ENCODE measurements at places on chromosomes 6 and 20.

DNA sequence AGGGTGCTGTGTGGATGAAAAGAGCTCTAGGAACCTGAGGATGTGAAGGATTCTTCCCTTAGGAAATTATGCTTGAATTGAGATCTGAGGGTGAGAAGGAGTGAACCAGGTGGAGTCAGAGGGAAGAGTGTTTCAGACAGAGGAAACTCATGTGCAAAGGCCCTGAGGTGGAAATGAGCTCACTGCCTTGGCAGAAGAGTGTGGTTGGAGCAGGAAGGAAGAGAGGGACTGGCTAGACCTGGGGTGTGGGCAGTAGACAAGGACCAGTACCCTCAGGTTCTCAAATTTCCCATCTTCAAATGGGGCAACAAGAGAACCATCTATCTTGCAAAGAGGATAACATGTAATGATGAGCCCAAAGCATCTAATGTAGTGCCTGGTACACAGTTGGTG, 24.0 kb upstream of the GTSF1L start:
- DNase-seq = no peak

DNA sequence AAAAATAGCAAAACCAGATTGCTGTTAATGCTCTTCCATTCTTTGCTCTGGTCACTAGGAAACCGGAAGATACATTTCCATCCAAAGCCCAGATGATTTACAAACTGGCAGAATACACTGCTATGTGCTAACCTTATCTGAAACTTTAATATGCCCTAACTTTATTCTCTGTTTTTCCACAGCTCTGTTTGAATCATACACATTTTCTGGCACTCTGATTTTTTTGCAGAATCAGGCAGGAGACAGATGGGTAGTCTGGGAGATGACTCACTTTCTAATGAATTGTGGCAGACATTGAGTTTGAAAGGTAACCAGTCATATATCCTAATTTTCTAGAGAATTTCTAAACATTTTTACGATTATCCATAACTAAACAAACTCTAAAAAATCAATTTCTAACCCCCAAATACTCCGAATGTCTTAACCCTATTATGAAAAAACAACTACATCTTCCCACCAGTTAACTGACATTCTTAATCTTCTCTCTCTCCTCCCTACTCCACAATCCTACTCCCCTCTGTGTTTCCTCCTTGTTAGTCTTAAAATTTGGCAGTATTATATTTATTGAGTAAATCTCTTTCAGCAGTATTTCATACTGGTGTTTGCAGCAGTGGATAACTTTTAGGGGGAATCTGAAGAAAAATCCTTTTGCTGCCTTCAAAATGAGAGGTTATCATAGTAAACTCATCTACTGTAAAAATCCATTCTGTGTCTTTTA, 63.5 kb downstream of the MAN1A1 start:
- DNase-seq = no peak

DNA sequence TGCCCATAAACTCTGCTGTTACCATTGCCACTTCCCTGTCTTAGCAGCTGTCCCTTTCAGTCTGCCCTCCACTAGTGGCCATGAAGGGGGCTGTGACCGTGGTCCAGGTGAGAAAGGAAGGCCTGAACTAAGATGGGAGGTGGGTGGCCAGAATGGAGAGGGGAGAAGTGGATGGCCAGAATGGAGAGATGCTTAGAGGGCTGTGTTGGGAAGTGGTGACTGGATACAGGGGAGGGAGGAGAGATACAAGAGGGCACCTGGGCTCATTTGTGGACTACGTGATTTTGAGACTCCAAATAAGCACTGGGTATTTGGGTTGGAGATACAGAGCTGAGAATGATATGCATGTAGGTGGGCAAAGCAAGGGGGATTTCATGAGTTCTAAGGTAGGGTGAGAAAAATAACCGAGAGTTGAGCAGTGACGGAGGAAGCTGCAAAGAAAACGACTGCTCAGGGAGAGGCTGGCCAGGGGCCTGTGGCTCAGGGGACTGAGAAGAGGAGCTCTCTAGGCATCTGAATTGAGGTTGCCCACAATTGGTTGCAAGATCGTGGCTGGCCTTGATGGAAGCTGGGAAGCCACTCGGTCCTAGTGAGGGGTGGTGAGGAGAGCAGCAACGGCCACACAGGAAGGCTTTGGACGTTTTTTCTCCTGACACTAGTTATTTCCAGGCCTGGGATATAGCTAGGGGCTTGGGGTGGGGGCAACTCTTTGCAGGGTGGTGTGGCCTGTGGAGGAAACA, 36.9 kb downstream of the PANK2 start:
- DNase-seq = no peak

DNA sequence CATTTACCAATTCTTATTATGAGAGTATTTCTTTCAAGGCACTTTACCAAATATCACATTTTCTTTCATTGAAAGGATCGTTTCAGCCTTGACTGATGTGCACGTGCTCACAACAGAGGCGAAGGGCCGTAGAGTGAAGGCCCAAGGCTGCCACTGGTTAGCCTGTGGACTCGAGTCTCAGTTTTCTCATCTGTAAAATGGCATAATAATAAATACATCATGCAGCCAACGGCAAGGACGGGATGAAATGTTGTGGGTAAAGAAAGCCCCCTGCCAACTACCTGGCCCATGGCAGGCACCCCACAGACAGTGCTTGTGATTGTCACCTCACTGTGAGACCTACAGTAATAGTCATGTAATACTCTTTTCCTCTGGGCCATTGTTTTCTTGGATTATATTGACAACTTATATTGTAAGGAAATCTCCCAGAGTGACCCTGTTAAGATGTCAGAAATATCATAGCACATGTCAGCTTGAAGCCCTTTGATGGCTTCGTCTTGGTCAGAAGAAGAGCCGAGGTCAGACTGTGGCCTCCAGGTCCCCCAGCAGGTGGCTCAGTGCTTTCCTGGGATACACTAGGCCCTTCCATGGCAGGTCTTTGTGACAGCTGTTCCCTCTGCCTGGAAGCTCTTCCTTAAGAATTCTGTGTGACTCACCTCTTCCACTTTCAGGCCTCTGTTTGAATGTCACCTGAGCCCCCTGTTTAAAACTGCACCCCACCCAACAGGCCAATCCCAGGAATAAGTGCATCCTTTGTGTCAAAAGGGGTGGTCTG, 36.3 kb downstream of the FAM50B start:
- no peak for DNase-seq

DNA sequence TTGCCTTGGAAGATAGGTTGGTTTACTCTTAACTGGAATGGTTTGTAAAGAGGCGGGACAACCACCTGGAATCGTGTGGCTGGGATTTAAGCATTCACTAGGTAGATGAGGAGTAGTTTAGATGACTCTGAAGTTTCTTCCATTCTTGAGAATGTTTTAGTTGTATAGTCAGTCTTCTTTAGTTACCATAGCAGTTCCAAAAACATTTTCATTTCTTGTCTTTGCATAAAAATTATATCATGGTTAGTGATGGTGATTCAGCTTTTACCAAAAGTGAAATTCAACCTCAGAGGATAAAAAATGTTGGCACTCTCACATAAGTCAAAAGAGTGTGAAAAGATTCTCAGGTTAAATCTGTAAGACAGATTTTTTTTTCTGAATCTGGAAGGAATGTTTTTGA, 70.3 kb downstream of the SMAP1 start:
- DNase-seq = no peak

GRCh38 chr6:31763619-31763940, 1.1 kb downstream of the SAPCD1 start:
- DNase-seq = no peak

GRCh38 chr6:143346004-143346403, 104.5 kb downstream of the ADAT2 start:
- no peak for DNase-seq

- DNase-seq = no peak
These were observed 207.5 kb downstream of the ASCC3 start for GRCh38 chr6:100673641-100674040.

DNA sequence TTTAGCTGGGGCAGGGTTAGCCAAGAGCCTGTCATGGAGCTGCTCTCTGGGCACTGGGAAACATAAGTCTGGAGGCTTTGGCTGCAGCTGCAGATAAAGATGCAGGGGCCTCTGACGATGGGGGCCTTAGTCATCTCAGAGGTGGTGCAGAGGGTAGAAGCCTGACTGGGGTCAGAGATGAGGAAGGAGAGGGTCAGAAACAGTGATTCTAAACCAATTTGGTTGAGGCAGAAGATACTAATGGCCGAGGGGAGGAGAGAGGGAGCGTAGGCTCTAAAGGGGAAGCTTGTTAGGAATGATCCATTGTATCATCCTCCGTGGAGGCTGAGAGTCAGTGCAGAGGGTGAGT, 33.8 kb downstream of the PLEKHG1 start:
- no peak for DNase-seq

DNA sequence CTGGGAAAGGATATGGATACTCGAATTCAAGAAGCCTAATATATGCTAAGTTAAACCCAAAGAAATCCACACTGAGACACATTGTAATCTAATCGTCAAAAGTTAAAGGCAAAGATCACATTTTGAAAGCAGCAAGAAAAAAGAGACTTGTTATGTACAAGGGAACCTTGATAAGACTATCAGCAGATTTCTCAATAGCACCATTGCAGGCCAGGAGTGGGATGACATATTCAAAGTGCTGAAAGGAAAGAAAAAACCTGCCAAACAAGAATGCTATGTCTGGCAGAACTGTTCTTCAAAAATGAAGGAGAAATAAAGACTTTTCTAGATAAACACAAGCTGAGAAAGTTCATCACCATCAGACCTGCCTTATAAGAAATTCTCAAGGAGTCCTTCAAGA, 75.2 kb downstream of the COL21A1 start:
- DNase-seq = no peak

GRCh38 chr20:41696428-41696827, 78.3 kb upstream of the CHD6 start:
- DNase-seq = no peak

- no peak for DNase-seq
These were observed 16.3 kb downstream of the CCDC167 start for GRCh38 chr6:37483252-37483901.

DNA sequence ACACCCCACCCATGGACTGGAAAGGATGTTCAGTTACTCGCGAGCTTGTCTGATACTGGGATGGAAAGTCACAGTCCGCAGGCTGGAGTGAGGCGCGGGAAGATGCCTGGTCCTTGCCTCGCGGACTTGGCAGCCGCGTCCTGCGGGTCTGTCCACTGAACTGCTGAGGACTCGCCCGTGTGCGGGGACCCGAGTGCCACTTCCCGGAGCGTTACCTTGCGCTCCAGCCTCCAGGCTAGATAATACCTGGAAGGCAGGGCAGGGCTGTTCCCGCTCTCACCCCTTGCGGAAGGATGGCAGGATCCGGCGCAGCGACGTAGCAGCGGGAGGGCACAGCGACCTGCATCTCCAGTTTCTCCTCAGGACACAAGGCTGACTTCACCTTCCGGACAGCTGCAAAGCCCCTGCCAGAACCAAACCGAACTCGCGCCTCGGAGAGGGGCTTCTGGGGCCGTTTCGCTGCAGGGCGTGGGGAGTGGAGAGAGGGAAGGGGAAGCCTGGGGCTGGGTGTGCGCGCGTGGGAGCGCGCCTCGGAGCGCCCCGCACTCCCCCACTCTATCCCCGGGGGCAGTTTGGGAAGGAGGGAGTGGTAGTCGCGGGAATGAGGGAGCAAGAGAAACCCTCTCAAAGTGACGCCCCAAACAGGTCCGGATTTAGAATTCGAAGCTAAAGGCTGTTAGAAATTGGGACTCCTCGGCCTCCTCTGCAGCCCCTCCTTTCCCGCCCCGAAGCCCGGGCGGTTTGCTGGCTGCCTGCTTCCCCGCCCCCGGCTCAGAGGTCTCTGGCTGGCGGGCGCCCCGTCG, at the start of gene KCNQ5:
KCNQ5 (plus strand) TSS at position 774 of the 803 bp plus-strand sequence.
- DNase-seq = no peak

GRCh38 chr6:138492113-138492512, 7.2 kb downstream of the NHSL1 start:
- no peak for DNase-seq

DNA sequence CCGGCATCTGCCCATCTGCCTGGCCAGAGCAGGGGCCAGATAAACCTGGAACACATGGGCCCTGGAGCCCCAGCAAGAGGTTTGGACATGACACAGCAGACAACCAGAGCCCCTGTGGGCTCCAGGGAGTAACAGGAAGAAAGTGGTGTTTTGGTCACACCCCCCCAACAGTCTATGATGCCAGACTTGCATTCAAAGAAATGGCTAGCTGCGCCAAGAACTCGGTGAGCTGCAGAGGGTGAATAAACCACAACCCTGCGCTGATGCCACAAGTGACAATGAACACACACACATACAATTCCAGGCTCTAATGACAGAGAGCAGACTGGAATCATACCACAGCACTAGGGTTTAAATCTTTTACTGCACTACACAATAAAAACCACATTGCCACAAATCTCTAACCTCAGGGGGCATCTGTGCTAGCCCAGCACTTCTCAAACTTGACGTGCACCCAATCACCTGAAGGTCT, 34.0 kb downstream of the TRERF1 start:
- DNase-seq = no peak

- DNase-seq = no peak
These were observed 38.1 kb downstream of the IYD start for GRCh38 chr6:150406948-150407347.

- DNase-seq = peak; percentile 53
These were observed 282.1 kb downstream of the UST start for GRCh38 chr6:149028767-149029405.

GRCh38 chr20:58374906-58375758, 13.9 kb upstream of the VAPB start:
- no peak for DNase-seq

- DNase-seq = no peak
These were observed 46.0 kb upstream of the BLCAP start for GRCh38 chr20:37573626-37574198.

GRCh38 chr6:170404697-170405096, 98.1 kb downstream of the FAM120B start:
- no peak for DNase-seq

DNA sequence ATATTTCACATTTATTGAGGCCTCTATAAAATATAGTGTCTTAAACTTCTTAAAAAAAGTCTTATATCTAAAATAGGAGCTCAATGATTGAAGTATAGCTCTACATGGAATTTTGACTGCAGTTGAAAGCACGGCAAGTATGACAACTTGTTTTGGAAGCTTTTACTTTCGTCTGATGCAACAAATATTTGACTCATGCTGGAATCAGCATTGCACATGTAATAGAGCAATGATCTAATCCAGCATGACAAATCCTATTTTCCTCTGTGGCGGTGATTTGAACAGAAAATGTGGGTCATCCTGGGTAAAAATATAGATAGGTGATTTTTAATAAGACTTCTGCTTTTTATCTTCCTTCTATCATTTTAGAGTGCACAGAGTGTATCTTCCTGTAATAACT, 111.6 kb downstream of the TINAG start:
- no peak for DNase-seq

DNA sequence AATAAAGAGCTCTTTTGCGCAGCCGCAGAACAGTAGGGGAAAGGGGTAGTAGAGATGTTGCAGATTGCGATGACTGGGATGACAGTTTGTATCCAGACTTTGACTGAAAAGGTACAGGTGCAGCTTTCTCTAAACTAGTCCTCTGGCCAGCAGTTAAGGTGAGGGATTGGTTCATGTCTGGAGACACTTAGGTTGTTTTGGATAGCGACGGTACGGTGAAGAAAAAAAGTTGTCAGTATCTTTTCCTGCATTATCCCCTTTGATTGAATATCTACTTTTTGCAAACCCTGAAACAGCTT, 537 bp downstream of the PRR3 start:
- no peak for DNase-seq

Measured in GM19239 (cell line).